ENCODE measurements at places on chromosomes 7 and 10. TPM values are rescaled to one million over a fixed set of nuclear protein-coding genes. Genes with fewer than 3 reads are reported as not detected.

Gene ATG9B
- 8.6 TPM for total RNA-seq

Gene FAM131B
- 1.2 TPM for total RNA-seq

Gene EPHB6
- total RNA-seq, result 5.7 TPM

Gene GARIN1A
- 0.35 TPM for total RNA-seq

Gene PDGFA
- 0.70 TPM for total RNA-seq

Gene NAT16
- not detected for total RNA-seq

Gene LIPJ
- not detected for total RNA-seq

Gene RAB19
- 4.8 TPM for total RNA-seq

Gene CHST15
- 0.20 TPM for total RNA-seq

Gene TMEM270
- not detected for total RNA-seq

Gene ARHGEF35
- total RNA-seq, result 6.2 TPM

Gene THSD7A
- total RNA-seq, result not detected

Gene TUBAL3
- total RNA-seq, result not detected

Gene GLI3
- not detected for total RNA-seq

Gene CNNM1
- total RNA-seq, result 0.08 TPM

Gene PIK3CG
- total RNA-seq, result 49.6 TPM

Gene ELFN1
- total RNA-seq, result not detected

Gene RALA
- total RNA-seq, result 27.8 TPM

Gene CLCN1
- total RNA-seq, result 0.10 TPM

Gene CCM2
- 130 TPM for total RNA-seq

Gene BICC1
- total RNA-seq, result 0.08 TPM

Gene DOCK4
- 0.35 TPM for total RNA-seq

Gene RAMP3
- total RNA-seq, result not detected

Gene RELN
- not detected for total RNA-seq

Gene HGF
- total RNA-seq, result not detected

Gene CPA2
- not detected for total RNA-seq

Gene CTTNBP2
- total RNA-seq, result not detected

Gene CCL24
- total RNA-seq, result not detected

Gene EPO
- total RNA-seq, result not detected

Gene CADPS2
- total RNA-seq, result not detected

Gene BAZ1B
- total RNA-seq, result 84.5 TPM

Gene DRGX
- total RNA-seq, result not detected

Gene C10orf67
- not detected for total RNA-seq

Gene ANXA11
- total RNA-seq, result 273 TPM

Gene CYREN
- total RNA-seq, result 32.1 TPM

Gene ATAD1
- total RNA-seq, result 42.2 TPM

Gene LRRC18
- not detected for total RNA-seq

Gene TFPI2
- total RNA-seq, result not detected

Gene HOXA5
- total RNA-seq, result not detected

Gene CHN2
- total RNA-seq, result 7.4 TPM

Gene CALHM3
- 0.53 TPM for total RNA-seq

Gene CREB5
- not detected for total RNA-seq

Gene CPXM2
- not detected for total RNA-seq

Gene PDK4
- not detected for total RNA-seq

Gene LGI1
- total RNA-seq, result not detected

Gene SH3PXD2A
- total RNA-seq, result 16.5 TPM

Gene PSD
- total RNA-seq, result 1.4 TPM

Gene CYP17A1
- total RNA-seq, result not detected

Measured in activated CD4-positive, alpha-beta memory T cell treated with anti-CD3 and anti-CD28 coated beads, Interleukin-2, amount 10 ng/mL, durations not matched to agents 7 days and 5 days (primary cell).